ENCODE measurements at places on chromosomes 2 and 18. TPM values are rescaled to one million over a fixed set of nuclear protein-coding genes. Genes with fewer than 3 reads are reported as not detected.
A peak's percentile ranks its signal among the peaks of the same experiment; 100 is the strongest.

GRCh38 chr2:127707890-127708648 lies 6.8 kb downstream of the SFT2D3 start:
- H3K4me3 ChIP-seq = no peak overlapping the region
- H3K4me1 ChIP-seq = no peaks in the 10 kb centered on the region
- DNase-seq = peak; percentile 29
- H3K27me3 ChIP-seq = no peaks in the 10 kb centered on the region

Gene ZNF804A
- 0.89 TPM for total RNA-seq

DNA sequence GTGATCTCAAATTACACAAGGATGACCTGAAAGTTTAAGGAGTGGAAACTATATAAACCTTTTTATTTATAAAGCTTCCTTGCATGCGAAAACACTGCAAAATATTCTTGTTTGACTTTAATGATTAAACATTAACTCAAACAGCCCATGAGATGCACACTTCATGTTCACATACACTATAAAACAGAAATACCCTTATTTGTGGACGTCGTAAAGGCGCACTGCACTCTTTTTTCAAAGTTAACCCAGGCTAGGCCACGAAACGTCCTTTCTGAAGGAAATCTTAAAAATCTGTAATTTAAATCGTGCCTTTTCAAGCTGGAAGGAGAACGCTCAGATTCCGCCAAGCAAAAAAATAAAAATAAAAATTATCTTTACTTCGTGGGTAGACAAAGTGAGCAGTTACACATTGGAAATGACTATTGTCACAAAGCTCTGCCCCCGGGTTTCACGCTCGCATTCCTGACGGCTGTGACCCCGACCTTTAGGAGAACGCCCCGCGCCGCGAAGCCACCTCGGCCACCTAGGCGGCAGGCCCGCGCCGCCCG lies 728 bp downstream of the FAM168B start:
- H3K27me3 ChIP-seq = no peaks in the 10 kb centered on the region
- no peaks in the 10 kb centered on the region for H3K36me3 ChIP-seq
- peaks cover 26% of the 10 kb centered on the region for H3K4me1 ChIP-seq
- peak overlapping the region; percentile 98 for H3K27ac ChIP-seq
- DNase-seq = no peak

Gene ITPRIPL1
- total RNA-seq = 1.1 TPM

Gene RFX8
- 0.61 TPM for total RNA-seq

Gene ABCB11
- total RNA-seq = 0.35 TPM

Gene PLB1
- 1.0 TPM for total RNA-seq

GRCh38 chr2:147709655-147710054 lies 135.2 kb upstream of the ACVR2A start:
- DNase-seq = no peak
- no peaks in the 10 kb centered on the region for H3K4me1 ChIP-seq
- no peak overlapping the region for H3K4me3 ChIP-seq
- no peaks in the 10 kb centered on the region for H3K27me3 ChIP-seq
- H3K27ac ChIP-seq = no peak overlapping the region
- H3K36me3 ChIP-seq = no peaks in the 10 kb centered on the region

Gene SOCS6
- total RNA-seq = 25.5 TPM

DNA sequence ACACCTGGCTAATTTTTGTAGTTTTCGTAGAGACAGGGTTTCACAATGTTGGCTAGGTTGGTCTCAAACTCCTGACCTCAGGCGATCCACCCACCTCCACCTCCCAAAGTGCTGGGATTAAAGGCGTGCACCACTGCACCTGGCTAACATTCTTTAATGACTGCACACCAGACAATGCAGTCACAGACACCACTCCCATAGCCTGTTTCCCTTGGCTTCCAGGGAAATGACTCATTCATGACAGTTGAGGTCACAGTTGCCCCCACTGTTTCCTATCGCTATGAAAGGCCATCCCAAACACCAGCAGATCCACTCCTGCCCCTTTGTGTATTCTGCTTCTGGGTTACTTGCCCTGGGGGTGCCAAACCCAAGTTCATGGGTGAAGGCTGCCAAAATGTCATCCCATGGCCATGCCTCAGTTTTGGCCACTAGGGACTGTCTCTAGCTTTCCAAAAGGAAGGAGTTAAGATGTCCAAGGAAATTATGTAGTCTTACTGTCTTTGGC lies 8.7 kb downstream of the CHMP1B start:
- no peak for DNase-seq
- no peaks in the 10 kb centered on the region for H3K36me3 ChIP-seq
- H3K27me3 ChIP-seq = no peaks in the 10 kb centered on the region
- peaks cover 6% of the 10 kb centered on the region for H3K4me1 ChIP-seq

DNA sequence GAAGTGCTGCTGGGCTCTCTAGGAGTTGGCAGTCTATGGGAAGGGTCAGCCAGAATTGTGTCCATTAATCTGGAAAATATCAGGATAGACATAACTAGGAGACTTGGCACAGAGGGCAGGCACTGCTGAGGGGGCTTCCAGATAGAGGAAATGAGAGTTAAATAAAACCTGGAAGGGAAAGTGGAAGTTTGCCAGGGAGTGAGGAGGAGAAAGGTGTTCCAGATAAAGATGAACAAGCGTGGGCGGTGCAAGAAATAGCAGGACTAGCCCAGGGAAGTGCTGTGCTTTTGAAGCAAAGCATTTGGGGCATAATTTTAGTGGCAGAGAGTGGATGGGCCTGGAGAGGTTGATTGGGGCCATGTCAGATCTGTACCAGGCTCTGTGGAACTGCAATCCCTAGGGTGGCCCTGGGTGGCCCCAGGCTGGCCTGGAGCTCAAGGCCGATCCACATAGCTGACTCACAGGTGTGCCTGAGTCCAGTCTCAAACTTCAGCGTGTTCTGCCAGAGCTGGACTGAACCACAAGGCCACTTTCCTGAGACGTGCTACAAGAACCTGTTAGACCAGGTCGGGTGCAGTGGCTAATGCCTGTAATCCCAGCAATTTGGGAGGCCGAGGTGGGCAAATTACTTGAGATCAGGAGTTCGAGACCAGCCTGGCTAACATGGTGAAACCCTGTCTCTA lies 26.9 kb downstream of the GALM start:
- peak overlapping the region; percentile 44 for H3K27ac ChIP-seq
- no peak overlapping the region for H3K4me3 ChIP-seq
- no peaks in the 10 kb centered on the region for H3K27me3 ChIP-seq
- no peaks in the 10 kb centered on the region for H3K36me3 ChIP-seq
- DNase-seq = peak; percentile 83

DNA sequence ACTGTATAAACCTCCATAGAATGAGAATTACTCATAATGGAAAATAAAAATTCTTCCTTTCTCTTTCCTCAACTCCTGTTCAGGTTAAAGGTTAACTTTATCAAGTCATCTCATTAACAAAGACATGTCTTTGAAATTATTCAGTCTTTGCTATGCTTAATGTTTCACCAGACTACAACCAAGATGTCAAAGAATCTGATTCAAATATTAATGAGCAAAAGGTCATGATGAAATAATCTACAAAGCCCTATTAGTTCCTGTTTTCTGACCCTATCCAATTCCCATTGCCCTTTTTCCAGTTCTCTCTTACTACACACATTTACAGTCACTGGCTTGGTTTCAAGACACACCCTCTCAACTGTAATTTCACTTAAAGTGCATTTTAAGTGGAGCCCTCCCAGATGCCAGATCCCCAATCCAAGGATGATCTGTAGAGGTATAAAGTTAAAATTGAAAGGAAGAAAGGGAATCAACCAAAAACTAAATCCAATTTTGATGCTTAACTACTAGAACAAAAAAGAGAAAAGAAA lies 246.9 kb upstream of the CYP26B1 start:
- H3K27me3 ChIP-seq = no peaks in the 10 kb centered on the region
- no peaks in the 10 kb centered on the region for H3K4me1 ChIP-seq
- no peak overlapping the region for H3K4me3 ChIP-seq
- DNase-seq = no peak

DNA sequence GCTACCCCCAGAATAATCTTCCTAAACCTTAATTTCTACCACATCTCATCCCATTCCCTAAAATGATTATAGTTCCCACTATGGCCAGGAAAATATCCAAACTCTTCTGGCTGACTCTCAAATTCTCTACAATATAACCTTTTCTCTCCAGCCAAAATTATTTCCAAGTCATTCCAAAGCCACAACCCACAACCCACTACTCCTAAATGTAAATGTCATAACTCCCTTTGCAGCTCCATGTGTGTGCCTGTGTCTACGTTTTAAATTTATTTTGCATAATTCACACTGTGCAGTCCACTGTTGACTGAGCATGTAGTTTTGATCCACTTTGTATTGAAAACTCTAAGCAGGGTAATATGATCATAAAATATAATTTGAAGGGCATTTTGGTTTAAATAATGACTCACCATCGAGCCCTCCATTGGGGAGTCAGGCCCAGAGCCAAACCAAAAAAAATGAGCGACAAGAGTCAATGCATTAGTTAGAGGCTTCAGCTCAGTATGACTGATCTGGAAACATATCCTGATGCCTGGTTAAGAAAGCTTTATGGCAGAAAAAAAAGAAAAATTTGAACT lies 171.0 kb downstream of the AFF3 start:
- H3K27ac ChIP-seq = no peak overlapping the region
- H3K36me3 ChIP-seq = no peaks in the 10 kb centered on the region
- no peak overlapping the region for H3K4me3 ChIP-seq
- no peak for DNase-seq

- peaks cover 28% of the 10 kb centered on the region for H3K36me3 ChIP-seq
- H3K27me3 ChIP-seq = no peaks in the 10 kb centered on the region
- H3K4me3 ChIP-seq = no peak overlapping the region
- no peaks in the 10 kb centered on the region for H3K4me1 ChIP-seq
- H3K27ac ChIP-seq = no peak overlapping the region
Measured at GRCh38 chr2:36516136-36516870, 81.7 kb downstream of the FEZ2 start.

GRCh38 chr2:201460532-201460931 lies 9.0 kb downstream of the STRADB start:
- DNase-seq = no peak
- no peaks in the 10 kb centered on the region for H3K27me3 ChIP-seq
- peaks cover 1% of the 10 kb centered on the region for H3K4me1 ChIP-seq
- no peak overlapping the region for H3K27ac ChIP-seq
- no peak overlapping the region for H3K4me3 ChIP-seq

DNA sequence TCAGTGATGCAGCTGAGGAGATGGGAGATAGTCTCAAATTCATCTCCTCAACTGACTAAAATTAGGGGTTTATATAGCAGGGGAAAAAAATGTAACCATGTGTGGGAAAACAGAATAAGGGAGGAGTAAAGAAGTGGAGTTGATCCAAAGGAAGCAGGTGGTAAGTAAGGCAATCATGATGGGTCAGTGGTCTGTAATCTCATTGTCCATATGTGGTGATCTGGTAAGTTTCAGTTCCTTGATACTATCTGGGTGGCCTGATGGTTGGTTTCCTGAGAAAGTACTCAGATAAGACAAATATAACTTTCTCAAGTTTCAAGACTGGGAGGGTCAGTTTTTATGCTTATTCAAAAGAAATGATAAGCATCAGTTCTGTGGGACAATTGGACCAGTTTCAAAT lies 312.3 kb upstream of the KCNJ3 start:
- DNase-seq = no peak
- H3K36me3 ChIP-seq = no peaks in the 10 kb centered on the region
- H3K27me3 ChIP-seq = no peaks in the 10 kb centered on the region
- no peak overlapping the region for H3K4me3 ChIP-seq
- no peaks in the 10 kb centered on the region for H3K4me1 ChIP-seq

- H3K36me3 ChIP-seq = no peaks in the 10 kb centered on the region
- H3K27me3 ChIP-seq = no peaks in the 10 kb centered on the region
- H3K4me1 ChIP-seq = no peaks in the 10 kb centered on the region
- H3K4me3 ChIP-seq = no peak overlapping the region
- DNase-seq = no peak
- no peak overlapping the region for H3K27ac ChIP-seq
Measured at GRCh38 chr2:42984081-42984480, 191.7 kb upstream of the HAAO start.

DNA sequence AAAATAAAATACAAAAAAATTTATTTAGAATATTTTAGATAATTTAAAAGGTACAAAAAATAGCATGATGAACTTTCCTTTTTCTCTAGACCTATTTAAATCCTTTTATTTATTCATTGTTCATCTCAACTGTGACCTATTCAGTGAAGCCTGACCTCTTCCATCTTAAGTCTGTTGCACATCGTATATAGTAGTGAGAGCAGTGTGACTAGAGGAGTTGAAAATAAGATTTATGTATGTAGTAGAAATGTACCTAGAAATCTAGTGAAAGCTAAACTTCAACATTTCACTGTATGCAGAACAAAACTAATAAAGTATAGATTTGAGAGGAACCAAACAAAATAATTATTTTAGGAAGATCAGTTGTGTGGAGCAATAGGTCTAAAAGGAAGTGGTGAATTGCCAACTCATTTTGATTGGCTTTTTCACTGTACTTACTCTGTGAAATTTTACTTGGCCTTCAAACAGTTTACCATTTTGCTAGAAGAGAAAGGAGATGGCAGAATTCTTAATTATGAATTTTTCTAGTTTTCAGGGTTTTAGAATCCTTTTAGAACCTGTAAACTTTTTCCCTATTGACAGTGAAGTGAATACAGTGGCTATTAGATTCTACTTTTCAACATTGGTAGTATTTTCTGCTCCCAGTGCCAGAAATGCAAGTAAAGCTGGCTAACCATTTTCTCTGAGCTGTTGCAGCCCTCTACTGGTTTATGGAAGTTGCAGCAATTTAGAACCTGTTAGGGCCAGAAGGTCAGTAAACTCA lies 11.0 kb downstream of the ANKRD12 start:
- H3K27me3 ChIP-seq = no peaks in the 10 kb centered on the region
- H3K4me3 ChIP-seq = no peak overlapping the region
- H3K4me1 ChIP-seq = no peaks in the 10 kb centered on the region

GRCh38 chr2:223915071-223915470 lies 30.1 kb downstream of the WDFY1 start:
- H3K4me1 ChIP-seq = peaks cover 5% of the 10 kb centered on the region
- H3K4me3 ChIP-seq = no peak overlapping the region
- H3K36me3 ChIP-seq = no peaks in the 10 kb centered on the region
- no peaks in the 10 kb centered on the region for H3K27me3 ChIP-seq
- DNase-seq = no peak

DNA sequence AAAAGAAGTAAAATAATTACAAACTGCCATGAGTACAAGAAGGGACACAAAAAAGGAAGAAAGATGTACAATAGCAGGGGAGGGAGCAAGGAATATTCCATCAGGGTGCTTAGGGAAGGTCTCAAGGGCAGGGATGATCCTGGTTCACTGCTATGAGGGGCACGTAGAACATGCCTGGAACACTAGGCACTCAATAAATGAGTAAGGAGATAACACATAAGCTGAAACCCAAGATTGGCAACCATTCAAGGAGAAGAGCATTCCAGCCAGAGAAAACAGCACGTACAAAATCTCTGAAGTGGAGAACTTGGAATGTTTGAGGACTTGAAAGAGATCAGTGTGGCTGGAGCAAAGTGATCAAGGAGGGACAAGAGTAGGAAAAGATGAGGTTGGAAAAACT lies 103.2 kb downstream of the FAM161A start:
- peak; percentile 37 for DNase-seq
- H3K27me3 ChIP-seq = no peaks in the 10 kb centered on the region
- peaks cover 9% of the 10 kb centered on the region for H3K4me1 ChIP-seq
- H3K36me3 ChIP-seq = no peaks in the 10 kb centered on the region
- H3K4me3 ChIP-seq = no peak overlapping the region

Gene EPHA4
- total RNA-seq = 11.2 TPM

DNA sequence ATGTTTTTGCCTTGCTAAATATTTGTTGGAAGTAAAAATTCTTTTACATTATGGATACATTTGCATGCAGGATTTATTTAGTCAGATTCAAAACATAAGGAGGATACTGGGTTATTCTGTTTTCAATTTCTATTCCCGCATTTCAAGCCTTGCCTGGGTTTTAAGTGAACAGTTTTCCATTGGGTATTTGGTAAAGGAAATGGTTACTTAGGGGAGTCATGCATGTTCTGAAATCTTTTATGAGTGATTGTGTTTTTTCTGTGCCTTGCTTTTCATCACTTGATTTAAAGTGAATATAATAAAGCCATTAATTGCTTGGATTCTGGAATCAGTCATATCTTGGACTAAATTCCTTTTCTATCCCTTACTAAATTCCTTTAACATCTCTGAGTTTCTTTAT lies 12.0 kb upstream of the SP9 start:
- peaks cover 12% of the 10 kb centered on the region for H3K4me1 ChIP-seq
- H3K4me3 ChIP-seq = no peak overlapping the region
- H3K27me3 ChIP-seq = peaks cover 57% of the 10 kb centered on the region
